ENCODE measurements at places on chromosomes 7 and 10. TPM values are rescaled to one million over a fixed set of nuclear protein-coding genes. Genes with fewer than 3 reads are reported as not detected.

GRCh38 chr10:70675496-70676161 lies 3.3 kb downstream of the ADAMTS14 start:
- H3K27me3 ChIP-seq = peaks cover 40% of the 10 kb centered on the region
- no peak overlapping the region for H3K27ac ChIP-seq
- no peak overlapping the region for H3K4me3 ChIP-seq

- no peak overlapping the region for H3K4me3 ChIP-seq
- peaks cover 7% of the 10 kb centered on the region for H3K27me3 ChIP-seq
- no peak overlapping the region for H3K27ac ChIP-seq
- DNase-seq = no peak
- peaks cover 4% of the 10 kb centered on the region for H3K4me1 ChIP-seq
- peaks cover under 1% of the 10 kb centered on the region for H3K36me3 ChIP-seq
Measured at GRCh38 chr7:77409739-77410547, 6.2 kb downstream of the GSAP start.

- H3K4me3 ChIP-seq = peak overlapping the region; percentile 61
- peak overlapping the region; percentile 90 for H3K27ac ChIP-seq
- no peak for DNase-seq
Measured at GRCh38 chr7:141558544-141559183, 7.5 kb downstream of the AGK start.

DNA sequence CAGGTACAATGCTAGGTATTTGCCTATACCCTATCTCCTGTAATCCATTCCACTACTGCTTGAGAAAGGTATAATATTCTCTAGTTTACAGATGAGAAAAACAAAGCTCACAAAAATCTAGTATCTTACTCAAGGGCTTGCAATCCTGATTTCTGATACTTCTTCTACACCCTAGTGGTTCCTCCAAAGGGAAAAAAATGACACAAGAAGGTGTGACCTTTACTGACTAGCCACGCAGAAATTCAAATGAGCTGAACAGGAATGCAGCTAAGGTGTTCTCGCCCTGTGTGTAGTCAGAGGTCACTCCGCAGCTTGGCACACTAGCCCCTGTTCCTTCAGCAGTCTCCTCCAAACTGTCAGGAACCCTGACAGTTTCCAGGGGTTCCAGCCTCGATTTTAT lies 59.5 kb upstream of the TM9SF3 start:
- H3K36me3 ChIP-seq = peaks cover 6% of the 10 kb centered on the region
- no peak overlapping the region for H3K4me3 ChIP-seq
- H3K27ac ChIP-seq = no peak overlapping the region
- no peaks in the 10 kb centered on the region for H3K27me3 ChIP-seq
- H3K4me1 ChIP-seq = peaks cover 29% of the 10 kb centered on the region

- no peak overlapping the region for H3K4me3 ChIP-seq
- no peak for DNase-seq
Measured at GRCh38 chr7:127874951-127875608, 156.2 kb downstream of the LRRC4 start.

Gene TMEM236
- 0.08 TPM for total RNA-seq

- H3K4me1 ChIP-seq = no peaks in the 10 kb centered on the region
- H3K36me3 ChIP-seq = no peaks in the 10 kb centered on the region
- no peak for DNase-seq
Measured at GRCh38 chr10:5639066-5639465, 27.3 kb downstream of the ASB13 start.

DNA sequence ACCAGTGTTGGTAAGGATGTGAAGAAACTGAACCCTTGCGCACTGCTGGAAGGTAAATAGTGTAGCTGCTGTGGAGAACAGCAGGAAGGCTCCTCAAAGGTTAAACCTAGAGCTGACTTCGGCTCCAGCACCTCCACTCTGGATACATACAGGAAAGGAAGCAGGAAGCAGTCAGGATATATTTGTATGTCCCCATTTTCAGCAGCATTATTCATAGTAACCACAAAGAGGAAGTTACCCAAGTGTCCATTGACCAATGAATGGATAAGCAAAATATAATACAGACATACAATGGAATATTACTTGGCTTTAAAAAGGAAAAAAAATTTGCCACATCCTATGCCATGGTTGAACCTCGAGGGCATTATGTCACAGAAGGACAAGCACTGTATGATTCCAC lies 15.0 kb downstream of the RET start:
- no peak for DNase-seq
- no peak overlapping the region for H3K27ac ChIP-seq
- H3K36me3 ChIP-seq = no peaks in the 10 kb centered on the region
- no peak overlapping the region for H3K4me3 ChIP-seq
- H3K4me1 ChIP-seq = no peaks in the 10 kb centered on the region

- H3K27me3 ChIP-seq = peaks cover 2% of the 10 kb centered on the region
- no peaks in the 10 kb centered on the region for H3K36me3 ChIP-seq
- no peak overlapping the region for H3K4me3 ChIP-seq
Measured at GRCh38 chr10:17380016-17380415, 74.4 kb downstream of the ST8SIA6 start.

GRCh38 chr10:681670-682318 lies 7.7 kb downstream of the DIP2C start:
- H3K36me3 ChIP-seq = no peaks in the 10 kb centered on the region
- H3K4me3 ChIP-seq = no peak overlapping the region
- no peak overlapping the region for H3K27ac ChIP-seq
- no peak for DNase-seq
- peaks cover 5% of the 10 kb centered on the region for H3K4me1 ChIP-seq
- H3K27me3 ChIP-seq = peaks cover 3% of the 10 kb centered on the region

Gene PKD1L1
- total RNA-seq = 0.34 TPM

- DNase-seq = no peak
- no peaks in the 10 kb centered on the region for H3K27me3 ChIP-seq
- H3K4me1 ChIP-seq = no peaks in the 10 kb centered on the region
- H3K36me3 ChIP-seq = peaks cover 5% of the 10 kb centered on the region
Measured at GRCh38 chr10:99916776-99917175, 93.0 kb downstream of the DNMBP start.
